Activated B cell treated with CpG ODN at 0.5 μM for 24 hours (primary cell): ENCODE measurements at places on chromosomes 13 and 19.
A peak's percentile ranks its signal among the peaks of the same experiment; 100 is the strongest.

DNA sequence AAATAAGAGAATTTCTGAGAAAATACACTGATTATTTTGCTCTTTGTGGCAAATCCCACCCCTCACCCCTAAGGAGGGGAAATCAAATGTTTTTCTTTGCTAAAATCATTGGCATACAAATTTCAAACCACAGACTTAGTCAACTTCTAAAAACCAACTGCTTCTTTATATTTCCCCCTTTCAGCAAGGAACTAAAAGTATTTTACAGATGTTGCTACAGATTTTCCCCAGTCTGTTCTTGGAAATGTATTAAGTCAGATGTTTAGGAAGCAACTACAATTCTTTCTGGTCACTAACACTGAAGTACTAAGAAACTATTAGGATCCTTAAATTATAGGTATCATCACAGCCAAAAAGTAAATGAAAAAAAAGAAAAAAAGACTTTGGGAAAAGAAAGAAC lies 6.9 kb downstream of the MTMR6 start:
- DNase-seq = no peak

GRCh38 chr19:17957885-17958284 lies 9.0 kb upstream of the KCNN1 start:
- no peak for DNase-seq

GRCh38 chr19:45716359-45717130 lies 14.2 kb downstream of the FBXO46 start:
- DNase-seq = no peak

GRCh38 chr13:62292714-62293480 lies 877.2 kb upstream of the PCDH20 start:
- DNase-seq = no peak

- no peak for DNase-seq
Observed at GRCh38 chr19:18339723-18340122, 675 bp upstream of the PGPEP1 start.

DNA sequence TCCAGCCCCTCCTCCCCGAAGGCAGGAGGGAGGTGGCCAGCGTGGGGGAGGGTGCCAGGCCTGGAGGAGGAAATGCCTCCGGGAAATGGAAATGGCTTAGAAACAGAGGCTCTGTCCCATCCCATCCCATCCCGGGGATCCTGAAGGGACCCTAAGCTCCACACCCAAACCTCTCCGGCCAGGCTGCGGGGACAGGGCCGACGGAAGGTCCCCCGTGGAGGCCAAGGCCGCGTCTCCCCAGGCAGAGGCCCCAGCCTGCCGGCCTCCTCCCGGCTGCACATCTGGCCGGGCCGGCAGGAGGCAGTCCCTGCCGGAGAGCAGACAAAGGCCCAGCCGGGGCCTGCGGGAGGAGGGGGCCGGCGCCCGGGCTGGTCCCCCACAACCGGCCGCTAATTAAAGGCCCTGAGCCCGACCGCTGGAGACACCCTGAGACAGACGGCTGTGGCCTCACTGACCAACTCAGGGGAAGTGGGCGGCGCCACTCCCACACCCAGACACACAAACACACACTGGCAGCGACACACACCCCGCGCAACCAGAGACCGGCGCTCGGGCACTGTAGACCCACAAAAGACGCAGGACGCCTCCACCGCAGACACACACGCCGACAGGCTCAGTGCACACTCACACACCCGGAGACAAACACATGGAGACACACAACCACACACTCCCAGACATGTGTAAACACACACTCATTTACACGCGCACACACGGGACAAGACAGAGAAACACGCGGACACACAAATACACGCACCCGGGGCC lies 1.1 kb downstream of the ADAMTS10 start:
- no peak for DNase-seq

GRCh38 chr13:30479883-30480219 lies 14.1 kb upstream of the HMGB1 start:
- DNase-seq = no peak

- no peak for DNase-seq
Observed at GRCh38 chr13:86757236-86757978, 913.8 kb upstream of the SLITRK5 start.

DNA sequence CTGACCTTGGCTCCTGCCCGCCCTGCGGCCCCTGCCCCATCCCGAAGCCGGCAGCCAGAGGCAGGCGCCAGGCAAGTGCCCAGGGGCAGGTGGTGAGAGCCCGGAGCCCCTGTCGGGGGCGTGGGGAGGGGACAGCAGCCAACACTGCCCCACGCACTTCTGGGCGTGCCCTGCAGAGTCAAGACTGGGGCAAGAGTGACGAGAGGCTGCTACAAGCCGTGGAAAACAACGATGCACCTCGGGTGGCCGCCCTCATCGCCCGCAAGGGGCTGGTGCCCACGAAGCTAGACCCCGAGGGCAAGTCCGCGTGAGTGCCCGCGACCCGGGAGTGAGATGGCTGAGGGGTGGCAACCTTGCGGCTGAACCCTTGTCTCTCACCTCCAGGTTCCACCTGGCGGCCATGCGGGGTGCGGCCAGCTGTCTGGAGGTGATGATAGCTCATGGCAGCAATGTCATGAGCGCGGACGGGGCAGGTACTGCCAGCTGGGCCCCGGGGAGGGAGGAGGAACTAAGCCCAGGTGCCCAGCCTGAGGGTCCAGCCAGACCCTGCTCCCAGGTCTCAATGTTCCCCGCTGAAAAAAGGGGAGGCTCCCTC lies 17.3 kb downstream of the ANKRD24 start:
- DNase-seq = no peak

DNA sequence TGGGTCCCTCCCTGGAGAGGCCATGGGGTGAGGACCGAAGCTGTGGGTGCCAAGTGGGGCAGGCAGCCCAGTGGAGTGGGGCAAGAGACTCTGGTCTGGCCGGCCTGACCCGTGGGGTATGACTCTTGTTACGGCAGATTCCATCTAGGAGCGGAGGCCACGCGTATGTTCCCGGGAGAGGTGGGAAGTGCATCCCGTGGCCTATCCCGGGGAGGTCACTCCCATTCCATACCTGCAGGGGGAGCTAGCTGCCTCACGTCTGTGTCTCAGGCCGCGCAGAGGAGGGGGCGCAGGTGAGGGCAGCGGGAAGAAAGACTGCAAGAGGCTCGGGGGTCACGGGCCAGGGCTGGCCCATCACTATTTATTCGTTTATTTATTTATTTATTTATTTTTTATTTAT lies 4.9 kb downstream of the CSNK1G2 start:
- no peak for DNase-seq

GRCh38 chr13:93476175-93476574 lies 249.6 kb downstream of the GPC6 start:
- no peak for DNase-seq

DNA sequence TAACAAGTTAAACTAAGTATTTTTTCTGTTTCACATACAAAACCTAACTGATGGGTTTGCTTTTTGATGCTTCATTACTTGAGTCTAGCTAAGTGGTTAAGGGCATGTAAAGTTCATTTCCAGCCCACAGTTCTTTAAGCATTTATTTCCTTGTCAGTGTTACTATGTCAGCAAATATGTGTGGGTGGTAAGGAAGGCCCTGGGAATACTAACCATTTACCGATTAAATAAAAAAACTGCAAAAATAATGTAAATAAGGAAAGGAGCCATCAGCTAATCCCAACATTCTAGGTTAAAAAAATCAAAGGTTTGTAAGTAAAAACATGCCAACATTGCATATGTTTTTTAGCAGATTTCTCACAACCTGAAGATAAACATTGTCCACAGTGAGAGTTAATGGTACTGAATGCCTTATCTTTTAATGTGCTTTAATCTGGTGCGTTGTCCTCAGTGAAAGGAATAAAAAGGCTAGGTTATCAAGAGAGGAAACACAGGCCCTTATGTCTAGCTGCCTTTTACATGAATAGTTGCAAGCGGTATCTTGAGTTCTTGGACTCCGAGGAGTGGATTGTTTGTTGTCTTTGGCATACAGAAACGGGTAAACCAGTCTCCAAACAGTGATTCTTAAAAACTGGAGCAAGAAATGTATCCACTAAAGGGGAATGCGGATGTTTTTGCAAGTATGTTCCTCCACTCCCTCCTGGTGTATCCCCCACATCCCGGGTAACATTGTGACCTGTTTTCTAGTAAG lies 949.6 kb upstream of the SLC10A2 start:
- no peak for DNase-seq

DNA sequence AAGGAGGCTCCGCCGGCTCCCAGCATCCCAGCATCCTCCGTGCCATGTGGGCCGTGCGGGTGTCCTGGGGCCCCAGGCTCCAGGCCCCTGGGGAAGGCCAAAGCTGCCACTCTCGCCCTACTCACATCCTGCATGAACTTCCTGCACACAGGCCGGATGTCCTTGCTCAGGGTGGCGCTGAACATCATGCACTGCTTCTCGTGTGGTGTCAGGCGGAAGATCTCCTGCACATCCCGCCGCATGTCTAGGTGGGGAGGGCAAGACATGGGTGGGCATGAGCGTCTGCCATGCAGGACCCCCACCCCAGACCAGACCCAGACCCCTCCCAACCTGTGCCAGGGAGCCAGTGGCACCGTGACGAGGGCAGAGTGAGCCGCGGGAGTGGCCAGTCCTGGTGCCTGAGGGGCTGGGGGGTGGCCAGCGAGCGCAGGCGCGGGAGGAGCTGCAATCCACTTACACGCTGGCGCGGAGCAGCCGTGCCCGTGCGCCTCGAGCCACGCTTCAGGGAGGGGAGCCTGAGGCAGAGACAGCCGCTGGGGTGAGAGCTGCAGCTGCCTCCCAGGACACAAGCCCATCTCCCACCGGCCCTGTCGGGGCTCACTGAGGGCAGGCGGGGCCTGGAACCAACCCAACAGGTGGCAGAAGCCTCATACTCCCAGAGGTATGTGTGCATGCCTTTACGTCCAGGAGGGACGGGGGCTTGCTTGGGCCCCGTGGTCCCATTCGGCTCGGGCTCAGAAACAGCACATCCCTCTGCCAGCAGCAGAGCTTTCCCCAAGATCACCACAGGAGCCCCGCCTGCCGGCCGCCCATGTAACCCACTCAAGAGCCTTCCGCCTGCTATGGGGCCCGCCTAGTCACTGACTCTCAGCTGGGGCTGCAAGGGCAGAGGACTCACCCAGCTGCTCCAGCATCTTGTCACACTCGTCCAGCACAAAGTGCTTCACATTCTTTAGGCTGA lies 8.8 kb downstream of the DDX39A start:
- no peak for DNase-seq

GRCh38 chr13:91351123-91351522 lies 3.6 kb downstream of the MIR17HG start:
- DNase-seq = no peak

DNA sequence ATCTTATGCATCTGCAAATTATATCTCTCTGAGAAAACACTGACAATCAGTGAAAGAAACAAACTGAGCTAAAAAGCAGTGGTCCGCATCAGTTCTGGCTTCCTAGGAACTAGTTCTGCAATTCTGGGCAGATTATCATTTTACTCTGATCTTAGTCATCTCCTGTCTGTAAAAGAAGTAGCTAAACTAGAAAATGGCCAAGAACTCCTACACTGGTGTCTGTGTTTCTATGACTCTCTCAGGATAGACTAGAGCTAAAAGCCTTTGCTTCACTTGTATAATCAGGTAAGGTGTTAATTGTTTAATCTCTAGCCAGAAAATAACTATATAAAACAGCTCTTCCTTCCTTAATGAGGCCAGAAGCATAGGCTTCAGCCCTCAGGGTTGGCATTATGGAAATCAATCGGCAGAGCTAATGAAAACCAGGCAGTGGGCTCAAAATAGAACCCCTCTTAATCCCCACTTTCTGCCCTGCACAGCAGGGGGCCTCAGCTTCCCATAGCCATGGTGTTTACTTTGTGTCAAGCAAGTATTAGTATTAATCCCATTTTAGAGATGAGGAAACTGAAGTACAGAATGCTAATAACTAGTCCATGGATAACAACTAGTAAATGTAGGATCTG lies 459.2 kb downstream of the FGF14 start:
- DNase-seq = no peak

DNA sequence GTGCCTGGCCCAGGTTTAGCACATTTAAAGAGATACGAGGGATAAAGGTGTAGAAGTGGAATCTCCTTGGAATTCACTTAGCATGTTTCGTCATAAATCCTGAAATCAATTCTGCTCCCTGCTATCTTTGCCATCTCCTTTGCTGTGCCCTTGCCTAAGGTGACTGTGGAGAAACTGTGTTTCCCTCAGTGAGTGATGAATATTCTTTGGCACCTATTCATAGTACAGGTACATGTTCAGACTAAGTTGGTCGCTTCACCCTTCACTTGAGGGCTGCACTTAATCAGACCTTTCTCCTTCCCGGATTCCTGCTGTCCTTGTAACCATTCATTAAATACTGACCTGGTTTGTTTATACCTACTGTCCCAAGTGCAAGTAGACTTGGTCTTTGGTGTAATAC lies 17.8 kb downstream of the PCCA start:
- DNase-seq = no peak

DNA sequence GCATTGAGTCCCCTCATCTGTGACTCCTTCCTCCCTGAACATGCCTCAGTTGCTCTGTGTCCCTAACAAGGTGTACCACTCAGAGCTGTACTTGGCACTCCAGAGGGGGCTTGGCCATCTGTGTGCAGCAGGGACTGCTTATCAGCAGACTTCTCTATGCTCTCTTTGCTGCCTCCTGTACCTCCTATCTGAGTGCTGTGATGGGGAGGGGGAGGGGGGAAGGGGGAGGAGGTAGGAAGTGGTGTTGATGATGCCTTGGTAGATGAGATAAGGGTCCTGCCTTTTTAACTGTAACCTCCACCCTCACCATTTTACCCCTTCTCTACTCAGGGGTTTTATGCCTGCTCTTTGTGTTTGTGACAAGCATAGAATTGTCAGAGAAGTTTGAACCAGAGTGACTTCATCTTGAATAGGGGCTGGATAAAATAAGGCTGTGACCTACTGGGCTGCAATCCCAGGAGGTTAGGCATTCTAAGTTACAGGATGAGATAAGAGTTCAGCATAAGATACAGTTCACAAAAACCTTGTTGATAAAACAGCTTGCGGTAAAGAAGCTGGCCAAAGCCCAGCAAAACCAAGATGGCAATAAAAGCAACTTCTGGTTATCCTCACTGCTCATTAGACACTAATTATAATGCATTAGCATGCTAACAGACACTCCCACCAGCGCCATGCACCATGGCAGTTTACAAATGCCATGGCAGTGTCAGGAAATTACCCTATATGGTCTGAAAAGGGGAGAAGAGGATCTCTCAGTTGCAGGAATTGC lies 13.2 kb downstream of the PCDH8 start:
- DNase-seq = no peak

GRCh38 chr19:51552996-51553725 lies 17.9 kb upstream of the ZNF175 start:
- DNase-seq = peak; percentile 56
